ENCODE measurements at places on chromosomes 3 and 15.

- DNase-seq, result no peak
These were observed 29.6 kb downstream of the MGA start for GRCh38 chr15:41689834-41690233.

DNA sequence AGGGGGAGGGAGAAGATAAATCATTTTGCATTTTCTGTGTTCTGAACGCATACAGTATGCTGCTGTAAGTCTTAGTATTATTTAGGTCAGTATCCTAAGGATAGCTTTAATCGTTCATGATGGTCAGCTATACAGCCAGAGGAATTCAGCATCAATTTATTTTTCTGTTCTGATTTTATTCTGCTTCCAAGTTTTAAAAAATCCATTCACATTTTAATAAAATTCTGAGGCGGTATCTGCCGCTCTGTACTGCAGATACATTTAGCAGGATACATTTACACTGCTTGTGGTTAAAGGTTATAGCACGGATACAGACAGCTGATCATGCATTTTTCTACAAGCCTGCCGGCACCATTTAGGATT, 17.8 kb downstream of the ZBTB38 start:
- DNase-seq, result no peak

GRCh38 chr15:73944161-73945129, 18.2 kb downstream of the LOXL1 start:
- no peak for DNase-seq

- no peak for DNase-seq
These were observed 82.7 kb downstream of the TLE3 start for GRCh38 chr15:70014860-70015490.

- DNase-seq, result no peak
These were observed 271.2 kb downstream of the FAM43A start for GRCh38 chr3:194956697-194957396.

GRCh38 chr15:78831229-78832207, 20.3 kb upstream of the ADAMTS7 start:
- DNase-seq, result no peak

DNA sequence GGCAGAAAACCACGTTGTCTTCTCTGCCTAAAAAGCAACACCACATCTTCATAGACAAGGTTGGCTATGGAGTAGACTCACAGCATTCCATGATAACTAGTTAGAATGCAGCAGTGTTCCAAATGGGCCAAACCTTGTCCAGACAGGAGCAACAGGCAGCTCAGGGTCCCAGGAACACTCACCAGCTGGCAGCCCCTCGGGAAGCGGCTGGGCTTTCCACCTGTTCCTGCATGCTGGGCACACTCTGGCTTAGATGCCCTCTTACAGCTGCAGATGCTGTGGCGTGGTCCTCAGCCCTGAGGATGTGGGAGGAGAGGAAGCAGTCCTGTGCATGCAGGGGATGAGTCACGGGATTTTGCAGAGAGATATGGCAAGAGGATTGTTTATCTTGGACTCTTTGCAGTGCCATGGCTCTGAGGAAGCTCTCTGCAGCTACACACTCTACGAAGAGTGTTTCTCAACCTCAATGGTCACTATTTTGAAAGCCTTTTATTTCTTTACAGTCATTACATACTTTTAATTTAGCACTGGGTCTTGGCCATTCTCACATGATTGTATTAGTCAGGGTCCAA, 11.3 kb downstream of the NRROS start:
- DNase-seq, result peak; percentile 16

DNA sequence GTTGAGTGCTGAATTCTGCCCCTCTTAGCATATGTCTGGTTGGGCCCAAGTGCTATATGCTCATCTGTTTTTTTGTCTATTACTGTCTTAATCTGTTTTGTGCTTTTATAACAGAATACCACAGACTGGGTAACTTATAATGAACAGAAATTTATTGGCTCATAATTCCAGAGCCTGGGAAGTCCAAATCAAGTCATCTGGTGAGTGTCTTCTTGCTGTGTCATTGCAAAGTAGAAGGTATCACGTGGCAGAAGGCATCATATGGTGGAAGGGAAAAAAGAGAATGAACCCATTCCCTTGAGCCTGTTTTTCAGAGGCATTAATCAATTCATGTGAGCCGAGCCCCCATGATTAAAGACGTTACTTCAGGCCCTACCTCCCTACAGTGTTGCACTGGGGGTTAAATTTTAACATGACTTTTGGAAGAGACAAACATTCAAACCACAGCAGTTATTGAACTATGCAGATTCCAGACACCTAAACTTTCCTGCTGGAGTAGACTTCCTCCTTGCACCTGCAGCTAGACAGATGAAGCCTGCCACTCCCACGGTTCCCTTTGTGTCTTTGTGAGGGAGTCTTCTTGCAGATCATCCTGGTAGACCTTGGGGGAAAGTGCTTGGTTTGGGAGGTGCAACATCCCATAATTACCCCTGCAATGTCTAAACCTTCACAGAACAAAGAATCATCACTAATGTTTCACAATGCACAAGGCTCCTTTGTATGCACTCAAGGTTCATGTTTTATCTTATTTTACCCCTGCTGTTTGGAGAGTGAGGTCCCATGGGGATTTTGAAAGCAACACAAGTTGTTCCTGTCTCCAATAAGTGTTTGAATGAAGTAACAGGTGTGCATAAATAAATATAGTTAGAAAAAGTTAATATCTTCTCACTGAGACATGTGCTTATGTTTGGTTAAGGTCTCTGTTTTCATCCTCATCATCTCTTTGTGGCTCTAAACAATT, 64.7 kb upstream of the XCR1 start:
- DNase-seq, result no peak

- no peak for DNase-seq
These were observed 3.5 kb upstream of the P2RY14 start for GRCh38 chr3:151281671-151282324.

DNA sequence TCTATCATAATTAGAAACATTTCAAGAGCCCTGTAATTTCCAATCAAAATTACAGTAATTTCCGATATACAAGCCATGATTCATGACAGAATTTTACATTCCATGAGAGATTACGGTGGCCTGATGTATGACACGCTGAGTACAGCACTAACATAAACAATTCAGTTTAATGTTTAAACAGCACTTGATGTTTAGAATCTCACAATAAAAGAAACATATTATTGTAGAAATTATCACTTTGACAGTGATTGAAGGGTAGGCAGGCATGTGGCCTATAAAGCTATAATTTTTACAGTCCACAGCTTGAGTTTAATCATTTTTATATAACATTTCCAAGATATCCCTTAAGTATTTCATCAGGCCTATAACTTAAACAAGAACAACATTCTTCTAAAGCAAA, 48.5 kb downstream of the SATB1 start:
- DNase-seq, result no peak
